ENCODE measurements at places on chromosomes 3 and 15.

DNA sequence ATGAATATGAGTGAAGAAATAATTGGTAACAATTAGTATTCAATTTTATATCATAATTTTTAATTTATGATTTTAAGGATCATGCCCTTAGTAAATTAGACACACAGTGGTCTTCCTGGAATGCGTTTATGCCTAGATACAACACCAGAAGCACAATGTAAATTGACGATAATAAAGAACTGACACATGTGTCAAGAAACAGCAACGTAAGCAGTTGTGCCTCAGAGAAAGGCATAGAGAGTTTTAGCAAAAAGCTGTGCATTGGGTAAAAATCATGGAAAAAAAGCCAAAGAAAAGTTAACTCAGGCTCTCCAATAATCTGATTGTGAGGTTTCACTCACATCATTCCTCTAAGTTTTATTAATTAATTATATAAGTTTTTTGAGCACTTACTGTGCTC lies 37.0 kb upstream of the CNTN6 start:
- DNase-seq: no peak

GRCh38 chr3:147816752-147817151 lies 407.6 kb downstream of the ZIC1 start:
- no peak for DNase-seq

GRCh38 chr15:74259821-74260607 lies 23.9 kb downstream of the CCDC33 start:
- no peak for DNase-seq

DNA sequence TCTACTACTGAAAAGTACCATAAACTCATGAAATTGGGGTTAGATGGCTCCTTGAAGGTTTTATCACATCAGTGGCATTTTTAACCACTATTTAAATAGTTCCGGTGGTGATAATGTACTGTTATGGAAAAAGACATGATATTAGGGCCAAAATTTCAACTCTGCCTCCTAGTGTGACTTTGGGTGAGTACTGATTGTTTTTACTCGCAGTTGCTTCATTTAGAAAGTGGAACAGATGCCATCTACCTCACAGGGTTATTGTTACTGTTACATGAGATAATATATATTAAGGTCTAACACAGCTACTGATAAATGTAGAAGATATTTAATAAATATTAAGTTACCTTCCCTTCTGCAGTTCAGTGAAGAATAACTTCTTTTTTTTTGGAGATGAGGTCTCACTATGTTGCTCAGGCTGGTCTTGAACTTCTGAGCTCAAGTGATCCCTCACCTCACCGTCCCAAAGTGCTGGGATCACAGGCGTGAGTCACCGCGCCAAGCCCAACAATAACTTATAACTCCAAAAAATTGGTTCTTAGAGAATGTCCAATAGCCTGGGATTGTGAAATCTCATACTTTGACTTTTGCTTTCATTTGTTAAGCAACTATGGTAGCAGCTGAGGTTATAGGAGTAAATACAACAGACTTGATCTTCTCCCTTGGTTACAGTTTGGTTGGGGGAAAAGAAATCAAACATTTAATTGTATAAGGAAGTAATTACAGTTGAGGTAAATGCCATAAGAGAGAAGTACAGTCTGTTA lies 48.3 kb downstream of the MEF2A start:
- DNase-seq: peak; percentile 74

- DNase-seq: no peak
These were observed 7.1 kb downstream of the SPTBN5 start for GRCh38 chr15:41886741-41887140.

- no peak for DNase-seq
These were observed 18.7 kb downstream of the TMF1 start for GRCh38 chr3:69033470-69033869.

DNA sequence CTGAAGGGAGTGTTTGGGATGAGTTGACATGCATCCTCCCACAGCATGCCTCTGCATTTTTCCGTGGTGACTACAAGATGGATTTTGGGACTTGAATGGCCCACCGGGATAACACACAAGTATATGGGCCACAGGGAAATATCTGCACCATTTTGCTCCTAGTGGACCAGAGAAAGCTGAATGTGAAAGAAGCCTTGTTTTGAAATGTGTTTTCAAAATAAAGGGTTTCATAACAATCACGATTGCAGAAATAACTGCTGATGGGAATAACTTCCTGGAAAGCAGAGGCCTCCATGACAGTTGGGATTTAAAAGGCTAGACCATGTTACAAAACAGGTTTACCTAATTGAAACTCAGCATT lies 77.5 kb upstream of the PRR23C start:
- DNase-seq: peak; percentile 95

DNA sequence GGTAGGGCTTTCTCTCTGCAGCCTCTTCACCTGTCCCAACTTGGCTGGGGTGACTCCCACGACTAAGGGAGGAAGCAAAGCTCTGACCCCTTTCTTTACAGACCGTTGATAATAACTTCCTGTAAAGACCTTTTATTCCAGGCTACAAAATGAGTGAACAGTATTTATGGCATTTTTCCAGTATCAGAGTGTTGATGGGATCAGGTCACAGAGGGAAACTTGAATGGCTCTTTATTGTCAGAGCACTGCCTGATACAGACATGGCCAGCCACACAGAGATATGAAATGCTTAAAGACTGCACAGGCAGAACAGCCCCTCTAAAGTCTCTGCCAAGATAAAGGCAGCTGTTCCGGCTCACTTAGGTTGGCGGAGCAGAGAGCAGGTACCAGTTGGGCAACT lies 1033.9 kb upstream of the NR2F2 start:
- DNase-seq: no peak

GRCh38 chr3:43231276-43232000 lies 54.9 kb upstream of the SNRK start:
- peak; percentile 75 for DNase-seq

- no peak for DNase-seq
These were observed 23.2 kb downstream of the CFAP92 start for GRCh38 chr3:128970740-128971047.

GRCh38 chr3:149776170-149776569 lies 16.2 kb downstream of the ANKUB1 start:
- no peak for DNase-seq

DNA sequence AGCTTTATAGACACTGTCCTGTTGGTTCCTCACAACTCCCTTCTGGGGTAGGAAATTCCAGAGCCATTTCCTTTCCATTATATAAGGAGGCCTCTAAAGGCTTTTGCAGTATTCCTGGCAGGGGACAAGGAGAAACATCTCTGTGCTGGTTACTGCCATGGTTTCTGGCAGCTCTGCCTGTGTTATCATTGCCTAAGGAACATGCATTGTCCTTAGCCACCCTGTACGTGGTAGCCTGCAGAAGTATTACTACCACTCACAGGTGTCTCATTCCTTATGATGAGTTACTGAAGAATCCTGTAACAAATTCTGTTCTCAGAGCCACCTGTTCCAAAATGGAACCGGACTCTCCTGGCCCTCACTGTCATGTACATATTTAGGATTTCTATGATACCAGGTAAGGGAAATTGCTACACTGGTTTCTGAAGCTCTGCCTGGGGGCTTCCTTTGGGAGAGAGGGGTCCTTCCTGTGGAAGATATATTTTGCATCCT lies 58.0 kb downstream of the UMPS start:
- no peak for DNase-seq

GRCh38 chr3:171163101-171164066 lies 136.9 kb upstream of the SLC2A2 start:
- DNase-seq: no peak

GRCh38 chr3:15499536-15499935 lies 22.0 kb downstream of the COLQ start:
- DNase-seq: peak; percentile 59

- DNase-seq: no peak
These were observed 102.0 kb downstream of the SNRPN start for GRCh38 chr15:25056484-25057425.

DNA sequence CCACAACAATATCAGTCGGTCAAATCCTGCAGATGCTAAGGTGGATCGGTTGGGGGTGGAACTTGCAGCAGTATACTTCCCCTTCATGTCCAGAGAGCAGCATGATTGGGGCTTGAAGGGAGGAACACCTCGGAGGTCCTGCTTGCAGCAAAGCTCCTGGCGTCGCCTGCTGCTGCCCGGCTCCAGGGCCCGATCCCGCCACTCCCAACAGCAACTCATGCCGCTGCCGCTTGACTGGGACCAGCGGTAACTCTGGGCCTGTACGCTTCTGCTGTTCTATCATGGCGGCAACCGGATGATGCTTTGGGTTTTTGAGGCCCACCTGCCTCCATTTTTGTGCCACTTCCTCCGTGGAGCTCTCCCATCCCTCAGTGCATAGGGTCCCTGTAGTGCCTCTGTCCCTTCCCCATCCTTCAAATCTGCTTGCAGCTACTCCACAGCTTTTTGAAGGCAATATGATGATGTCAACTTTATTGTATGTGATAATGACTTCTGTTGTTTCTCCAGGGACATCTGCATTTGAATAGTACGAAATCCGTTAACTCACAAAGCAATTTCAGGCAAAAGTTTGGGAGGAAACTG lies 56.3 kb downstream of the KCNAB1 start:
- no peak for DNase-seq

- no peak for DNase-seq
These were observed 131.3 kb upstream of the SNRPN start for GRCh38 chr15:24823473-24823872.

DNA sequence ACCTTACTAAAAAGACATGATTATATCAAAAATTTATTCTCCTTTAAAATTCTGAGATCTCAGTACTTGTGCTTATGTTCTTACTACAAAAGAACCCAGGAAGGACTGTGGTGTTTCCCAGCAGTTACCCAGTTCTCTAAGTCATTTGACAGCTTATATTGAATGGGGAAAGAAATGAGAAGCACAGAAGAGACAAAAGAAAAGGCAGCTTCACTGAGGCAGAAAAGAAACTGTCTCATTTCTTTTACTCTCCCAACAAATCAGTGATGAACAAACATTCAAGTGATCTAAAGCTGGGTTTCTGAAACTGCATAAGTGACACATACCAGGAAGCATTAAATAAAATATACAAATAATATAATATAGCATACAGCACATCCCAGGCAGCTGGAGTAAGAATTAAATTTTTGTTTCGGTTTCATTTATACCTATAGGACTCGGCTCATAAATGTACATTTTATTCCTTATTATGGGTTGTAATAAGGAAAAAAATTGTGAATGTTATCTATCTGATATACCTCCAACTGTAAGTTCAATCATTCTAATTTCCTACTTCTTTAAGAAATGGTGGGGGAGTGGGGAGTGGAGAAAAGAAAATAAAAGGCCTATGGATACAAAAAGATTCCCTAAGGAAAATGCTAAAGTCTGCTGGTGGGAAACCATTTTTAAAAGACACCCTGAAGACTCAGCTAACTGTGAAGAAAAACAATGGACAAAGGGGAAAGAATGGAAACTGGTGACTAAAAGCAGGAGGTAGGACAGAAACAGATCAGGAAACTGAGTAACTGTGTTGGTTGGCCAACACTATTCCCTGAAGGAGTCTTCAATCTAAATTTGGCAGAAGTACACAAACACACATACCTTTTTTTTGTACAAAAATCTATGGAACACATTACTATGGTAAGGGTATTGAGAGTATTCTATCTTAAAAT lies 156.8 kb downstream of the TBC1D5 start:
- DNase-seq: no peak

GRCh38 chr3:31613177-31613576 lies 80.5 kb downstream of the STT3B start:
- DNase-seq: no peak

DNA sequence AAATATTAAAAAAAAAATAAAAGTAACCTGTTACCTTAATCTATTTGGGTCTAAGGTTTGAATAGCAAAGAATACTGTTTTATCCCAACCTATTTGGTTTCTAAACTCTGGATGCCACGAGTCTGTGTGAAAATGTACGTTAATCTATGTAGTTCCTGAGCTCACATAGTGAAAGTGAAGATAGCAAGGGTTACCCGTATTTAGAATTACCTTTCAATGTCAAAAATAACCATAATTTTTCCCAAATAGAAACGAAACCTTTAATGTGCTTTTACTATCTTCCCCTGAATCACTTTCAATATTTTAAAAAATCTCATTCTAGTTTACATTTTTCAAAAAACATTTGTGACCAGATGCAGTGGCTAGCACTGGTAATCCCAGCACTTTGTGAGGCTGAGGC lies 5.8 kb upstream of the USP50 start:
- DNase-seq: no peak

GRCh38 chr3:29447946-29448627 lies 167.2 kb downstream of the RBMS3 start:
- DNase-seq: no peak

DNA sequence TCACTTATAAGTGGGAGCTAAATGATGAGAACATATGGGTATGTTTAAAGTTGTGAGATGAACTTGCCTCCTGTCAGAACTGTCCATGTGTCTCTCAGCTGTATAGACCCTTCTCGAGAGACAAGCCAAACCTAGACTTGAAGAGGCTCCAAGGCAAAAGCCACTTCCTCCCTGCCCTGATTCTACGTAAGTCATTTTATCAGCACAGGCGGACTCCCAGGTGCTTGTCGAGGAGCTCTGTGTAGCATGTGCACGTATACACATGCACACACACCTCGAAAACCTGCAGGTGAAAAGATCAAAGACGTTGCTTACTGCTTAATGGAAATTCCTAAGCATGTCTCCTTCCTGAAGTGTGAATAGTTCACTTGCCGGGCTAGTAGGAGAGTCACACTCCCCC lies 5.6 kb upstream of the CLEC3B start:
- no peak for DNase-seq

DNA sequence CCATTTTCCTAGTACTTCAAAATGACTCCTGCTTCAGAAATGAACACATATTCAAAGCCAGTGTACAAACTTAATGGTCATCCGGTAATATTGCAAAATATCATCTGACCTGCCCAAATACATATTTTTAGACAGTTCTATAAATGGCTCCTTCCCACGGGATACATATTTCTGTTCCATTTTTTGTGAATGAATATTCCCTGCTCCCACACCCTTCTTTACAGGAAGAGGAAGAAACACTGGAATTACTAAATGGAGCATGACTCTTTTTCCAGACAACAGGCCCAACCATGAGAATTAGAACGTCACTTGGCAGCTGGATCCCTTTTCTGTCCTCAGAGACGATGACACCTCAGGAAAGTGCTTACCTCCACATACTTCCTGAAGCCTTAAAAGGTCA lies 38.0 kb upstream of the CBLB start:
- peak; percentile 93 for DNase-seq

DNA sequence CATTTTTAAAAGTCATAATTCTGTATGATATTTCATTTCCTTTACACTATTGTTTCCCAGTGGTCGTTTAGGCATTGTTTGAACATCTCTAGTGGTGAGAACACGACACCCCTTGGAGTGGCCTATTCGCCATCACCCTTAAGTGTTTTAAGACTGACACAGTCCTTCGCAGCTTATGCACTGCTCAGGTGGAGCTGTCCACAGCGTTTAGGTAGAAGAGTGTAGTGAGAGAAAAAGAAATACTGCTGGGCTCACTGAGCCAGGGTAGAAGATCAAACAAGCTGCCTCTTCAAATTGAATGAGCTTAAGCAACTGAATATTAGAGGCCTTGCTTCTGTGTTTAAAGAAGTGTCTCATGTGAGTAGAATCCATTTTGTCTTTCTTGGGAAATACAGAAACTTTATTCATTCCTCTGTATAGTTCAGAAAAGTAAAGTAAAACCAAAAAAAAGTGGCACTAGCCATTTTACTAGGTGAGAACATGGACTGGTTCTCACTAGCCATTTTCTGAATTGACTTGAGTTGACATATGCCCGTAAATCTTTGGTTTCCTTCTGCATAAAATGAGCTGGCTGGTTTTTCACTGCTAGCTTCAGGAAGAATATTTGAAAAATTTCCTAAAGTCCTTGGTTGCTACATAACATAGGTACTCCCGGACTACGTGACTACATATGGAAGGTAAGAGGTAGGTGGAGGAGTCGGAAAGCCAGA lies 155.9 kb downstream of the P3H2 start:
- DNase-seq: no peak

Measured in AG10803 (cell line).